Tibial nerve (tissue), 4 donors: ENCODE measurements at places on chromosomes 5 and 9. TPM values are rescaled to one million over a fixed set of nuclear protein-coding genes. Genes with fewer than 3 reads are reported as not detected.

ALDOB gene
- not detected for total RNA-seq

ARRDC3 gene
- total RNA-seq = 121 TPM

KCNV2 gene
- not detected for total RNA-seq

QRFP gene
- total RNA-seq = not detected

PRRX2 gene
- total RNA-seq = 15.3 TPM

PCDHGC3 gene
- 77.7 TPM for total RNA-seq

ORM1 gene
- total RNA-seq = not detected

GLE1 gene
- total RNA-seq = 30.4 TPM

PCDHB5 gene
- 5.9 TPM for total RNA-seq

DNA sequence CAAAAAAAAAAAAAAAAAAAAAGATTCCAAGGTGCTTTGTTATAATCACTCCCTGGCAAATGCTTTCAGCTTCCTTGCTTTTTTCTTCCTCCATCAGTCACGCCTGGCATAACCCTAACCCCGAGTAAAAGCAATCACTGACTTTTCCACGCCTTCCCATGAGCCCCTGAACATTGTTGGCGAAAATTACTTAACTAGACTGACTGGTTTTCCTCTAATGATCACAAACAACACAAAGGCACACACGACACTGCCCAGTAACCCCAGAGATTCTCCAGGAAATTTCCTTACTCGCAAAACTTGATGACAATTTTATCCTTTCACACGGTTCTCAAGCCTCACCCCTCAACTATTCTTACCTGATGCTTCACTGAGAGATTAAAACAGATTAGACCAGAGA is 11.4 kb upstream of the PTGR1 start:
- no peak for DNase-seq

DNA sequence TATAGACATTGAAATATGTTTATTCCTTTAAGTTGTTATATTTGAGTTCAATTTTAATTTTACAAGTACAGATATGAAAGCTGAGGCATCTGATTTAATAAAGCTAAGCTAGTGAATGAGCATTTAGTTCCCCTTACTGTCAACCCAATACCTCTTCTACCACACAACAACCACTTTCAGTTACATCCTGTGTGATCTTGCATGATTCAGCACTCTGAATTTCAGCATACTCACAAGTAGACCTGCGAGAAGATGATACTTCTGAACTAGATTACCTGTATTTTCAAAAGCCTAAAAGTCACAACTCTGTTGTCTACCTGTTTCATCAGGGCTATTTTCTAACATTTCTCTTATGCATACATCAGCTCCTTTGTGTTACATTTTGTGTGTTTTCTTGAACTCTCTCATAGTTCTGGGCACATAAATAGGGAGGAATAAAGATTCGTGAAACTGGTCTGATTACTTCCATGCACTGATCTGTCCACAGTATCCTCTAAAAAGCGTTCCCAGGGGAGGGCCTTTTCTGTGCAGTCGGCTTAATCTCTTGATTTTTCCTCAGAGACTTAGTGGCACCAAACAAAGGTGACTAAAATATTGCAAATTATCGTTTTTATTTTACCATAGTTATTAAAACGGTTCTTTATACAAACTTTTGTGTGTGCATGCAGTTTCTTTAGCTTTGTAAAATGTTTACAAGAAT is 2025.5 kb upstream of the NUDT12 start:
- DNase-seq = no peak

GRCh38 chr9:100087218-100087617 is 11.6 kb downstream of the ERP44 start:
- no peak for DNase-seq

DNA sequence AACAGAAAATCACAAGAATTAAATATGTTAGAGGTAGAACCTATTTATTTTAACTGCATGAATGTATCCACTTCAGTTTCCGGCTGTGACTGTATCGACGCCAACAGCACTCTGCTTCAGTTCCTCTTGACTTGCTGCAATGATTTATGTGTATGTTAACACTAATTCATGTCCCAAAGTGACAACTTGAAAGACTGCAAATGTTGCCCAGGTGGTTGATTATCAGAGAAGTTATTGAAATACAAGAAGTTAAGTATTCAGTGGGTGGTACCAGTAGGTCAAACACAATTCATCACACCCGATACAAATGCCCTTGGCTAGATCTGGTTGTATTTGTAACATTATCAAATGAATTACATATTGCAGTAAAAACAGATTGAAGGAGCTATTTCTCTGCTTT is 622.7 kb upstream of the CDH18 start:
- no peak for DNase-seq

DNA sequence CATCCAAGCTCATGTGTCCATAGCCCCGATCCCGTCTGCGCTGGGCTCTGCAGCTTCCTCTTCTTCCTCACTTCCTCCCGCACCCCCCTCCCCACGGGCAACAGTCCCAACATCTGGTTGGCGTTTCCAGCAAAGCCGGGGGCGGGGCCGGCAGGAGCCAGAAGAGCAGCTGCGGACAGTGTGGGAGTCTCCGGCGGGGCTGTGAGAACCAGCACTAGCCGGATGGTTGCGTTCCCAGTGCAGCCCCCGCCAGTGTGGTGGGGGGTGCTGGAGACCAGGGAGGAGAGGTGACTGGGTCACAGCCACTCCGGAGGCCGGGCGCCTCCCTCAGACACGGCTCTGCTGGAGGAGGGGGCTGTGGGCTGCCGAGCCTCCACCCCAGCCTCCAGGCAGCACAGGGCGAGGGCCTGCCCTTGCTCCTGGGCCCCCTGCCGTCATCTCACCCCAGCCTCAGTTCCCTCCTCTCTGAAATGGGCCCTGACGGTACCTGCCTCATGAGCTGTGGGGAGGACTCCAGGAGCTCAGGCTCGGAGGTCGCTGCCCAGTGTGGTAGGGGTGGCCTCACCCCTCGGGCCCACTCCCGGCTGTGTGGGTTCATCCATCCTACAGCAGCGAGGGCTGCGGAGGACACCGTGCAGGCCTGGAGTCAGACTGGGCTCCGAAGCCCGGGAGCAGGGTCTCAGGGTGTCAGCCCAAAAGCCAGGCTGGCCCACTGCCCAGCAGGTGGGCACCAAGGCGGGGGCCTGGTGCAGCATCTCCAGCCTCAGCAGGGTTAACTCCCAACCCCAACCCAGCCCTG is 41.5 kb upstream of the NOTCH1 start:
- DNase-seq = peak; percentile 56

DNA sequence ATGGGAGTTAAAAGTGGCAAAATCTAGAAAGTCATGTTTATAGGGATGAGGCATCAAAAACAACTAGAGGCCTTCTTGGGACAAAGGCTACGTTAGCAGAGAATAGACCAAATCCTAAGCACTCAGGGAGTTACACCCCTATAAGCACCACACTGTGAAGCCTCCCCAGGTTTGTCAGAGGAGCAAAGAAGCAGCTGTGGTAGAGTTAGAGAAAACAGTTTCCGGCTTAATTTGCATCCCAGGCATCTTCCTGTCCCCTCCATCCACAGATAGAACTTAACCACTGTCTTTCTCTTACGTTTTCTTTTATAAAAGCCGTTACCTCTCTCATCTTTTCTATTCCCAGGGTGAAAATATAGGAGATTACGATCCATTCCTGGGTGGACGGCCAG is 188.6 kb upstream of the KLF9 start:
- DNase-seq = no peak

- no peak for DNase-seq
Observed at GRCh38 chr5:139650031-139650688, 2.0 kb downstream of the CXXC5 start.

DNA sequence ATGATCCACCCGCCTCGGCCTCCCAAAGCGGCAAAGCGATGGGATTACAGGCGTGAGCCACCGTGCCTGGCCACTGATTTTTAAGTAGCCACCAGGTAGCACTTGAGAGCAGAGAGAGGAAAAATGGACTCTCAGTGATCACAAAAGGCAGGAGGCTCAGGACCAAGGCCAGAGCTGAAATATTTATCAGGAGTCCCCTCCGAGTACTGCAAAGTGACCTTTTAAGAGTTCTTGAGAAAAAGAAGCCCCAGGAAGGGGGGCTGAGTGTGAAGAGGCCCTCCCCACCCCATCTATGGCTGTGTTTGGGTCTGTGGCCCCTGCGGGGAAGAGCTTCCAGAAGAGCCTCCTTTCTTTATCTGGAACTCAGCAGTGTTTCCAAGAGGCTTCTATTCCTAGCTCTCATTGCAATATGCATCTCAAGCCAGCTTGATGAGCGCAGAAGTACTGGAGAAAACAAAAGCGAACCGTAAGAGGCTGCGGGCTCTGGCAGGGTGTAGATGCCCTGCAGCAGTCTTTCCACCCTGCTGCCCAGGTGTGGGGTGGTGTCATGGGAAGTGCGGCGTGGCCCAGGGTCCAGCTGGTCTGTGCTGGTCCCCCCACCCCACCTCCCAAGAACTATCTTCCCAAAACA is 75.5 kb upstream of the CDK20 start:
- no peak for DNase-seq

DNA sequence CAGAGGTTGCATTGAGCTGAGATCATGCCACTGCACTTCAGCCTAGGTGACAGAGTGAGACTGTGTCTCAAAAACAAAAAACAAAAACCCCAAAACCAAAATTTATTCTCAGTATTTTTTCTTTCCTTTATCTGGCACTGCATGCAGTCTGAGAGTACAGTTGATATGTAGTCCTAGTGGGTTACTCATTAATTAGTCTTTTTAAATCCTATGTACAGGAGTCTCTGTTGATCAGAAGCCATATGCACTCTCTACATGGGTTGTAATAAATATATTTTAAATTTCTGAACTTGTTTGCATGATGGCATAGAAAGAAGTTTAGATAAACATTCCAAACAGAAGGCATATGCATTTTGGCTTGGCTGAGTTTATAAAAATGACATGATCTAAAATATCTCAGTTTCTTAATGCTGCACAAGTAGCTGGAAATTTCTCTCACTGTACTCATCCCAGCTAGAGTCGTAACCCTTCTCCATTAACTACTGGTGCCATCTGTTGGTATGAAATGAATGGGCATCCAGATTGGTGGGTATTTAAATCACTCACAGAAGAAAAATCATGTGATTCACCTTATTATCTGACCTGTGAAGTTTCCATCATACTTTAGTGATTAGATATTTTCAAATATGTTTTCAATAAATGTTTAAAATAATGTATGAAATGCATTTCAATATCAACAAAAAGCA is 284.8 kb downstream of the CTNND2 start:
- no peak for DNase-seq

DNA sequence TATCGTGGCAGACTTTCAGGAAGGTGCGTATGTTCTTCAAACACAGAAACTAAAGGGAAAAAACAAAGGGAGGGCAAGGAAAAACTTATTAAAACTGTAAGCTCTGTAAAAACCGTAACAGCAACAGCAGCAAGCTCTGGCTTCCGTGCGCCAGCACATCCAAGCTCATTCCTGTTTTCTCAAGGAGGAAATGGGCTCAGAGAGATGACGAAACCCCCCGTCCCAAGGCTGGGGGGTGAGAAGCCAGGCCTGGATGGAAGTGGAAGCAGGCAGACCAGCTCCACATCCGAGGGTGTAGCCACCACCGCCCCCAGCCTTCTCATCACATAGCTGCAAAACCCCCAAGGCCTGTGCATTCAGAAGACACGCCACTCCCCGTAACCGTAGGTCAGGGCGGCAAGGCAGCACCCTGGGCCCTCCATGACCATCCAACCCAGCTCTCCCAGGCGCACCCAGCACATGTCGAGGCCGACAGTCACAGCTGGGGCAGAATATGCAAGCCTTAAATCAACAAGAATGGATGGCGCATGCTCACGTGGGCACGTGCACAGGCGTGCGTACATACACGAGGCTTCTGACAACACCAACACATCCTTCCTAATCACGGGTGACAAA is 52.8 kb downstream of the VAV2 start:
- no peak for DNase-seq

GRCh38 chr5:164002214-164002613 is 496.8 kb downstream of the MAT2B start:
- no peak for DNase-seq

- no peak for DNase-seq
Observed at GRCh38 chr9:128603697-128604096, 51.3 kb downstream of the SPTAN1 start.

DNA sequence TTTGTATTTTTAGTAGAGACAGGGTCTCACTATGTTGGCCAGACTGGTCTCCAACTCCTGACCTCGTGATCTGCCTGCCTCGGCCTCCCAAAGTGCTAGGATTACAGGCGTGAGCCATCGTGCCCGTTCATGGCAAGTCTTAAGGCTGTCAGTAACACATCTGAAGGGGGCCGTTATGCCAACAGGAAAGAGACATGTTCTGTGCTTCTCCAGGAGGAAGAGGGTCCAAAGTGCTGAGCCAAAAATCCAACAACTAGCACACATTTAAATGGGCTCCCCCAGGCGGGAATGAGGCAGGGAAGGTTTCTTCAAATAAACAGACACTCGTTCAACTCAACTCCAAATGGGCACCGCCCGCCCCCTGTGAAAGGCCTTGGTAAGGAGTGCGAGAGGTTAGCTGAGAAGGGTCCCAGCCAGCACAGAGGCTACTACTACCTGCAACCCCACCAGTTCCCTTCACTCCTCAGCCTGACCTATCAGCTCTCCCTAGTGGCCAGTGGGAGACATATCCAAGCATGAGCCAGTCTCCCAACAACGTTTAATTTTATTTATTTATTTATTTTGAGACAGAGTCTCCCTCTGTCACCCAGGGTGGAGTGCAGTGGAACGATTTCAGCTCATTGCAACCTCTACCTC is 84.1 kb upstream of the DMRT1 start:
- no peak for DNase-seq

- no peak for DNase-seq
Observed at GRCh38 chr5:97494465-97494864, 311.4 kb upstream of the RIOK2 start.
